T-cell (primary cell): ENCODE measurements at places on chromosomes 6 and 20.

DNA sequence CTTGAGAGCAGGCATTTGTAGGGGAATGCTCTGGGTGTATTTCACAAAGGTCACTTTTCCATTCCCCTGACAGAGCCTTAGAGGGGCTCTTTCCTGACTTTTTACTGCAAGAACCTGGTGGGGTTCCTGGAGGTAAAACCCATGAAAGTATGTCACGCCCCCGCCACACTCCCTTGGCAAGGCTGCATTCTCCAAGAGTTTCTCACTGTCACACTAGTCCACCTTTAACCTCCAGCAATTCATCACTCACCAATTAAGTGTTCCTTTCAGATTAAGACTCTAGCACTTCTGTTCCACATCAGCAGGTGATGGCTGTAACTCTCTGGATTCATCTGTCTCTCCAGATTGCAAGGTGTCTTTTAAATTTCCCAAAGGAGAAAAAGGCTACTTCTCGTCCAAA is 32.7 kb upstream of the NKX2-4 start:
- H3K36me3 ChIP-seq = no peaks in the 10 kb centered on the region
- no peak overlapping the region for H3K27ac ChIP-seq
- H3K27me3 ChIP-seq = peaks cover 14% of the 10 kb centered on the region
- H3K4me3 ChIP-seq = no peak overlapping the region

DNA sequence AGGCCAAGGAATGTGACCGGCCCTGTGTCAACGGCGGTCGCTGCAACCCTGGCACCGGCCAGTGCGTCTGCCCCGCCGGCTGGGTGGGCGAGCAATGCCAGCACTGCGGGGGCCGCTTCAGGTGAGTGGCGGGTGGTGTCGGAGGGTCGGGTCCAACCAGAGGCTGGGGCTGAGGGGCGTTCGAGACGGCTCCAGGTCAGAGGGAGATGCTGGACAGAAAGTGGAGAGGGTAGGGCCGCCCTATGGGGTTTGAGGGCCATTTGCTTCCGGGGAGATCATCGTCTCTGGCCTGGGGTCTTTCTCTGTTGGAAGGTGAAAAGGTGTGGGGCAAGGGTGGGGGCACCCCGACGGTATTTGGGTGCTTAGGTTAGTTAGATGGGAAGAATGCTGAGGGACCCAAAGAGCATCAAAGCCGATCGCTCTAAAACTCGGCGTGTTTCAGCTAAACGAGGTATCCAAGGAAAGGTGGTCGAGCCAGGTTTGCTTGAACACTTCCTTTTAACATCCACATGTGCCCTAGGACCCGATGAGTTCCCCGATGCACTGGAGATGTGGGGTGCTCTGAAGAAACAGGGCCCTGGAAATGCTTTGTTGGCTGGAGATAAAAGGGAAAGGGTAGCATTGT is 691 bp downstream of the ATRN start:
- peaks cover 19% of the 10 kb centered on the region for H3K4me1 ChIP-seq
- no peak for DNase-seq
- no peak overlapping the region for H3K27ac ChIP-seq
- H3K27me3 ChIP-seq = no peaks in the 10 kb centered on the region
- H3K4me3 ChIP-seq = peak overlapping the region; percentile 90
- no peaks in the 10 kb centered on the region for H3K36me3 ChIP-seq

DNA sequence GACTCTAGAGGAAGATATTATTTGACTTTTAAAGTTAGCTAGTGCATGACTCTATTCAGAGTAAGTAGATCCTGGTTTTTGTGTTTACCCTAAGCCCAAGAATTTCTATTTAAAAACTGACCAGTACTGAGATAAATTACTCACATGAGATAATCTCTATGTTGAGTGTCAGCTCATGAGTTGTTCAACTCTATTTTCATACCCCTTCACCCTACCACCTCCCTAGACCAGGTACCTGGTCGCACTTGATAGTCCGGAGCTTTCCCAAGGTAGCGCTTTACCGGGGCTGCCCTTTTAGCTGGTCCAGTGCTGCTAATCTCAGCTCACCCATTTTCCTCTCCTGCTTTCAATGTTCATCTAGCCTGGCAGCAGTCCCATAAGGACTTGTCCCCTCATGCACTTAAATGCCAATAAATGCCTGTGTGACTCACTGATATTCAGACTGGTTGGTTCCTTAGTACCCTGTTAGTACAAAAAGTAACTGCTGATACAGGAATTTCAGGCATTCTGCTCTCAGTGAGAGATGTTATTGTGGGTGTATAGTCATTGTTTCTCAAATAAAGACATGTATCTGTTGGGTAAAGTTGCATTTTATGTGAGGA is 503.9 kb downstream of the ADGRB3 start:
- H3K27ac ChIP-seq = no peak overlapping the region
- no peaks in the 10 kb centered on the region for H3K4me1 ChIP-seq
- no peak overlapping the region for H3K4me3 ChIP-seq
- no peaks in the 10 kb centered on the region for H3K27me3 ChIP-seq
- H3K36me3 ChIP-seq = no peaks in the 10 kb centered on the region

- no peaks in the 10 kb centered on the region for H3K36me3 ChIP-seq
- H3K27me3 ChIP-seq = peaks cover 44% of the 10 kb centered on the region
- H3K4me1 ChIP-seq = peaks cover 4% of the 10 kb centered on the region
- no peak overlapping the region for H3K27ac ChIP-seq
- no peak overlapping the region for H3K4me3 ChIP-seq
- peak; percentile 40 for DNase-seq
These were observed 211.6 kb upstream of the ZNF184 start for GRCh38 chr6:27684264-27685211.

GRCh38 chr6:157689875-157690274 is 133.2 kb upstream of the SNX9 start:
- no peaks in the 10 kb centered on the region for H3K4me1 ChIP-seq
- DNase-seq = no peak
- H3K27me3 ChIP-seq = no peaks in the 10 kb centered on the region
- H3K27ac ChIP-seq = no peak overlapping the region

- H3K4me1 ChIP-seq = no peaks in the 10 kb centered on the region
- no peak overlapping the region for H3K4me3 ChIP-seq
- no peaks in the 10 kb centered on the region for H3K36me3 ChIP-seq
- H3K27me3 ChIP-seq = no peaks in the 10 kb centered on the region
- H3K27ac ChIP-seq = no peak overlapping the region
These were observed 959.8 kb downstream of the EPHA7 start for GRCh38 chr6:92459606-92460005.

DNA sequence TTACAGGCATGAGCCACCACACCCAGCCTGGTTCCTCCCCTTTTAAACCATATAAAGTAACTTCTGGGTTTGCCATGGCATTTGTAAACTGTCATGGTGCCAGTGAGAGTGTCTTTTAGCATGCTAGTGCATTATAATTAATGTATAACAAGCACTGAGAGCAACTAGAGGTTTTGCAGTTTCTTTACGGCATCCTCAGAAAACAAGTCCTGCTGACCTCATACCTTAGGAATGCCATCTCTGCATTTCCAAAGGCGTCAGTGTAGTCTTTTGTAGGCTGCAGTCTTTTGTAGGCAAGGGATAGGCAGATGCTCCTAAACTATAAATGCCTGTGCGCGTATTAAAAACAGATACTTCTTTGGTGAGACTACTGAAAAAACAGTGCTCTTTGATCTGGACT is 75.0 kb upstream of the EZR start:
- no peak overlapping the region for H3K27ac ChIP-seq
- H3K4me3 ChIP-seq = no peak overlapping the region

- no peaks in the 10 kb centered on the region for H3K36me3 ChIP-seq
- H3K27ac ChIP-seq = no peak overlapping the region
- H3K4me3 ChIP-seq = no peak overlapping the region
- no peaks in the 10 kb centered on the region for H3K27me3 ChIP-seq
These were observed 34.2 kb upstream of the MDGA1 start for GRCh38 chr6:37731888-37732287.

DNA sequence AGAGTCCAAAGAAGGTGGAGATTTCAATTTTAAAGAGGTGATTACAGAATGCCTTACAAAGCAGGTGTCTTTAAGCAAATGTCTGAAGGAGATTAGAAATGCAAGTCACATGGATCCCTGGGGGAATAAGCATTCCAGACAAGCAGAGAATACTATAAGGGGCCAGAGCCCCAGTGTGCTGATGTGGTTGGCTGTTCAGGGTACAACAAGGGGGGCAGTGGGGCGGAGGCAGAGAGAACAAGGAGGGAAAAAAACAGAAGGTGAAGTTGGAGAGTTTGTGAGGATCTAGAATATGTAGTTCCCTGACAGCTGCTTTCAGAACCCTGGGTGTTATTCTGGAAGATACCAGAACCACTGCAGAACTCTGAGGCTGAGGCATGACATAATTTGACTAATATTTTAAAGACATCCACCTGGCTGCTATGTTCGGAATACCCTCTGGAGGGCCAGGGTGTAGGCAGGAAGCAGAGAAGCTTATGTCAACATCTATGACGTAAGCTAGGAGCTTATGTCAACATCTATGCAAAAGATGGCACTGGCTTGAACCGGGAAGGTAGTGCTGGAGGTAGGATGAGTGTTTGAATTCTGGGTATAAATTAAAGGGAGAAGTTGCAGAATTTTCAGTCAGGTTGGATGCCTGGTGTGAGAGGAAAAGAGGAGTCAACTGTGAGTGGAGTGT is 276.3 kb upstream of the AGPAT4 start:
- DNase-seq = no peak
- no peak overlapping the region for H3K4me3 ChIP-seq
- H3K27ac ChIP-seq = no peak overlapping the region
- no peaks in the 10 kb centered on the region for H3K36me3 ChIP-seq
- H3K4me1 ChIP-seq = no peaks in the 10 kb centered on the region

DNA sequence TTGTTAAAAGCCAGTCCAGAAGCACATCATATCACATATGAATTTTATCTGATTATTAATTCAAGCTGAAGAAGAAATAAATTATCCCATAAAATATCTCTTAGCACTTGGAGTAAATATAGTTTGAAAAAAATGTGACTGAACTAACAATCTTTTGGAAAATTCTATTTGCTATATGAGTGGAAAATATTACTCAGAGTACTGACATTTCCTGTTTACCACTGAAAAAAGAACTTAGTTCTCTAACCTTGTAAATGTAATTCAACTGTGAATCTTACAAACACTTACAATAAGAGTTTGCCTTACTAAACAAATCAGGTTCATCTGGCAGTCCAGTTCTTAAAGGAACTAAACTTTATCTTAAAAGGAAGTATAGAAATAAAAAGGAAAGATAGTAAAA is 44.2 kb downstream of the MOXD1 start:
- H3K4me3 ChIP-seq = no peak overlapping the region
- no peaks in the 10 kb centered on the region for H3K27me3 ChIP-seq
- H3K27ac ChIP-seq = no peak overlapping the region
- H3K4me1 ChIP-seq = peaks cover 12% of the 10 kb centered on the region
- no peaks in the 10 kb centered on the region for H3K36me3 ChIP-seq

DNA sequence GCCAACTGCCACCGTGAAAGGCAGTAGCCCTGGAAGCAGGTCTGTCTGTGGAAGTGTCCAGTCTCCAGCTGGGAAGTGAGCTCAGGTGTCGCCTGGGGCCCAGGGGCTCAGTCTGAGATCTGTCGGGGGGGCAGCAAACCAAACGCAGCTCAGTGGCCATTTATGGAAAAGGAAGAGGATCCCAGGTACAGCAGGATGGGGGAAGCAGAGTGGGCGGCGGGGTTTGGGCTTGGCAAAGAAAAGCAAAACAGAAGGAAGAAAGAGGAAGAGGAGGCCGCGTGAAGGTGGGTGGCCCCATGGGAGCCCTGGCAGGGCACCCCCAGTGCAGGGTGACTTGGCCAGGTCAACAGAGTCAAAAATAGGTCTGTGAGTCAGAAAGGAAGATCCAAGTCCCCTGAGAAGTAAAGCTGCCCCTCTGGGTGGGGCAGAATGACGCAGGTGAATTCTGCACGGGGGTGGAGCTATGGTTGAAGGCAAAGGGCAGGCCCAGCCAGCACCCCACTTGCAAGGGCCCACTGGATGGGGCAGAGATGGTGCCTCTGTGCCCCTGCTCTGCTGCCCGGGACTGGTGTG is 5.3 kb downstream of the PXDC1 start:
- H3K4me1 ChIP-seq = peaks cover 20% of the 10 kb centered on the region
- H3K27me3 ChIP-seq = no peaks in the 10 kb centered on the region
- H3K27ac ChIP-seq = no peak overlapping the region
- no peak for DNase-seq

GRCh38 chr20:44702776-44703175 is 12.4 kb upstream of the CCN5 start:
- H3K4me3 ChIP-seq = no peak overlapping the region
- H3K27me3 ChIP-seq = no peaks in the 10 kb centered on the region
- no peaks in the 10 kb centered on the region for H3K36me3 ChIP-seq
- DNase-seq = no peak
- no peak overlapping the region for H3K27ac ChIP-seq

DNA sequence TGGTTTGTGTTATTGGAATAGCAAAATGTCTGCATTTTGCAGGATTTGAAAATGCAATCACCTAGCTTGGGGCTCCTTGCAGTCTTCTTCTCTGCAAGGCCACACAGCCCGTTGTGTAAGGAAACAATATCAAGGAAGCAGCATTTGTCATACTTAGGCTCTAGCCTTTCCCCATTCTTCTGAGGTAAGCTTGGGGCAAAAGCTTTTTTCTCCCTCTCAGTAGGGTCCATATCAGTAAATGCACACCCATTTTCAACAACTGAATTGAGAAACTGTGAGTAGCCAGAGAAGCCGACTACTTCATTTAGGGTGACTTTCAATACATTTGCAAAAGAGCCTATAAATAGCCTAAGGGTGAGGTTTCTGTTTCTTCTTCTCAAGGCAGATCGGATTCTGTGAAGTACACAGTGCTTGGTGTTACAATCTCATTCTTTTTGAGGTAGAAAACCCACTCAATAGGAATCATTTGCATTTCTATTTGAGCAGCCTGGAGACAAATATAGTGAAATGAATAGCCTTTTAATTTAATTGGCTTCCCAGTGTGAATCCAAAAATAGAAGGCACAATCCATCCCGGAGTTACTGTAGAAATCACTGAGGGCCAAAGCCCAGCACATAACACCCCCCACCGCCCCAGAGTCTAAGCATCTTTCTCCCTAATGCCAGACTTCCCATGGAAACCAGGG is 61.8 kb downstream of the BTBD3 start:
- no peak for DNase-seq
- H3K27ac ChIP-seq = no peak overlapping the region
- H3K4me3 ChIP-seq = no peak overlapping the region
- no peaks in the 10 kb centered on the region for H3K36me3 ChIP-seq
- H3K27me3 ChIP-seq = no peaks in the 10 kb centered on the region

- H3K27ac ChIP-seq = no peak overlapping the region
- H3K4me1 ChIP-seq = no peaks in the 10 kb centered on the region
- no peak for DNase-seq
- H3K27me3 ChIP-seq = no peaks in the 10 kb centered on the region
- H3K4me3 ChIP-seq = no peak overlapping the region
These were observed 44.0 kb downstream of the SIM1 start for GRCh38 chr6:100420711-100421110.

DNA sequence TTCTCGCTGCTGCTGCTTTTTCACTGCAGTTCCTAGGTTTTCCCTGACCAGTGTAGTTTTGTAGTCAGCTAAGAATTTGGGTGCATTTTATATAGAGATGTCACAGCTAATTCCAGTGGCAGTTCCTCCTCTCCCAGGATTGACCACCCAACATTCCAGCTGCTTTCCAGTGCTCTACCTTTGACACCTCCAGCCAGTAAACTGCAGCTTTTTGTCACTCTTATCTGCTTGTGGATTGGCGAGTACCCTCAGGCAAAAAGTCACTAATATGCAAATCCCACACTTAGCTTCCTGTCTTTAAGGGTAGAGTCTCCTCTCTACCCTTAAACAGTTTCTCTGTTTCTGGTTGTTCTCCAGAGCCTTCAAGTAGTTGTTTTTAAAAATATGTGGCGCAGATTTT is 146.9 kb upstream of the KCNG1 start:
- no peaks in the 10 kb centered on the region for H3K4me1 ChIP-seq
- no peak overlapping the region for H3K27ac ChIP-seq
- peaks cover 2% of the 10 kb centered on the region for H3K27me3 ChIP-seq
- no peak overlapping the region for H3K4me3 ChIP-seq
